ENCODE measurements at places on chromosomes 4 and X.

- DNase-seq = no peak
Measured at GRCh38 chr4:64969081-64969480, 559.8 kb upstream of the TECRL start.

DNA sequence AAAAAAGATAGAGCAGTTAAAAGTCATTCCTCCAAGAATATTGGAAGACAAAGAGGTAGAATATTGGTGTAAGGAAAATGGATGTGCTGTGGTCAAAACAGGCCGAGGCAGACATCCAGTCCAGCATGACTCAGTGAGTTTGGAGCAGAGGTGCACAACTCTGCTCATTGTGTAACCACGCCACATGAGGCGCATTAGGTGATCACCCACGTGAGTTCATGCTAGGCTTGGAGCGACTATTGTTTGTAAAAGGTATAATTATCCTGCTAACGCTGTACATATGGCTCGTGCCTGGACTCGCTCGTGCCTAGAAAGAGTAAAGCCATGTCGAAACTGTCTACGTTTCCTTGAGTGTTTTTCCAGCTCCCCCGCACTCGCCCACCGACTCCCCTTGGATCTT, 23.9 kb downstream of the C4orf54 start:
- DNase-seq = no peak

GRCh38 chrX:35798042-35798441, at the start of gene MAGEB16:
Gene MAGEB16 (plus strand): TSS chrX:35798342. CDS start chrX:35802197, 3,855 bp downstream.
- DNase-seq = no peak

DNA sequence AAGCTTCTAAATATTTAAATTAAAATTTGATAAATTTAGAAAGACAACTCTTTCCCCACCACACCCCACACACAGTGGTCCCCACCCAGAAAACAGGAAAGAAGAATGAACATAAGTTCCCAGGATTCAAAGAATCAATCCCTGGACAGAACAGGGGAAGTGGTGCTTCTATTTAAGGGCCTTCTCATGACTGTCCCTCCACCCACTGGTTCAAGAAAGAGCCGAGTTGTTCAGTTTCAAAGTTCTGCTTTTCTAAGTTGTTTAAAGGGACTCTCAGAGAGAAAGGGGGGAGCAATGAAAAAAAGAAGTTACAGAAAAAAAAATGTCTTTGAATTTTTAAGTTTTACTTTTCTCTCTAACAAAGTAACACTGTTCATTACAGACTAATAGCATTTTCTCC, 195.8 kb downstream of the PDGFC start:
- no peak for DNase-seq

DNA sequence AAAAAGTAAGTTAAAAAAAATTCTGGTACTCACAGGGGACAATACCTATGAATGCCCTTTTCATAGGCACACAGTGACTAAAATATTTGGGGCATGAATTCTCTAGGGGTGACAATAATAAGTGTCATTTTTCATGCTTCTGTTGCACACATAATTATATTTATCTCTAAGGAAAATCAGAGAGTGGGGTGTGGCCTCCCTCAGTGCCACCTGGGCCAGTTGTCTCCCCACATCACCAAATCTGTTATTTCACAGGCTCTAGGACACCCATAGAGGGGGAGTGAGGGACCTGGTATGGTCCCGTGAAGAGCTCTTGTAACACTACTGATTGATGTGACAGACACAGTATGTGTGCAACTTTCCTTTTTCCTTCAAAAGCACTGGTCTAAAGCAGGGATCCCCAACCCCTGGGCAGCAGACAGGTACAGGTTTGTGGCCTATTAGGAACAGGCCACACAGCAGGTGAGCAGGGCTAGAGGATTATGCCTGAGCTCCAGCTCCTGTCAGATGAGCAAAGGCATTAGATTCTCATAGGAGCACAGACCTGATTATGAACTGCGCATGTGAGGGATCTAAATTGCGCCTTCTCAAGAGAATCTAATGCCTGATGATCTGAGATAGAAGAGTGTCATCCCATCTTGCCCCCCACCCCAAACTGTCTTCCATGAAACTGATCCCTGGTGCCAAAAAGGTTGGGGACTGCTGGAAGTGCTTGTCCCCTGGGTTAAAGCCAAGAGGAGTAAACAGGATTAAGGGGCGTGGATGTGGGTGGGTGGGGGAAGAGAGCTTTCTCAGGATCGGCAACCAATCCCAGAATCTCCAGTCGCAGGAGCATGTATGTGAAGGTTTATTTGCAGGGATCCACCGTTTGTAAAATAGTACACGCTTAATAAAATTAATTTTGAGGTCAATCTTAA, 856 bp downstream of the SLC9B1 start:
- DNase-seq = no peak

DNA sequence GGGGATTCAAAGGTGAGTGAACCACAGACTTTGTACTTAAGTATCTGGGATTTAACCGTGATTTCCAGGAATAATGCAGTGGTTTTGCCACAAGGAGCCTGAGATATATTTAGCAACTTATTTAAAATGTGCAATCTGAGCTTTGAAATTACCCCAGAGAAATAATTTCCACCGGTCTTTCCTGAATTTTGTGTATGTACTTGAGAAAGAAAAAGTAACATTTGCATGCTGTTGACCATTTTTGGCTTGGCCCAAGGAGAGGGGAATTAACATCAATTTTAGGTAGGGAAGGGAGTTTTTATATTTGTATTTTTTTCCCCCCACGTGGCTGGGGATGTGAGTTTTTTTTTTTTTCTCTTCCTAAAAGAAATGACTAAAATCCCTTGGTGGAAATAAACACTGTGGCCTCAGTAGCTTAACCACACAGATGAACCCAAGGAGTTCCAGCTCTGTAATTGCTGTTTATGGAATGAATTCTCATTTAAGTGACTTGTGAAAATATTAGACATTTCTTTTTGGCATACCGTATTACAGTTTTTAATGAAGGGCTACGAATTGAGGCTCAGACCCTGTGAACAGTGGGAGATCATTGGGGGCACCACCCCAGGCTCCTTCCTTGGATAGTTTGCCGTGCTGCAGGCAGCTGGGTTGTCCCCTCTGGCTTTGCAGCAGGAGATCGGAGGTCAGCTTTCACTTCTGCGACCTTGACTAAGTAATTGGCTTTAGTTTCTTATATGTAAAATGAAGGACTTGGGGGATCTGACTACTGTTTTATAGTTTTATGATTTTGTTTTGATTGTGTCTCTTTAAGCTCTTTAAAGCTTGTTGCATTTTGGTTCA, 116.1 kb downstream of the ARHGAP10 start:
- DNase-seq = no peak

GRCh38 chrX:19293606-19294325, 50.0 kb upstream of the PDHA1 start:
- no peak for DNase-seq

DNA sequence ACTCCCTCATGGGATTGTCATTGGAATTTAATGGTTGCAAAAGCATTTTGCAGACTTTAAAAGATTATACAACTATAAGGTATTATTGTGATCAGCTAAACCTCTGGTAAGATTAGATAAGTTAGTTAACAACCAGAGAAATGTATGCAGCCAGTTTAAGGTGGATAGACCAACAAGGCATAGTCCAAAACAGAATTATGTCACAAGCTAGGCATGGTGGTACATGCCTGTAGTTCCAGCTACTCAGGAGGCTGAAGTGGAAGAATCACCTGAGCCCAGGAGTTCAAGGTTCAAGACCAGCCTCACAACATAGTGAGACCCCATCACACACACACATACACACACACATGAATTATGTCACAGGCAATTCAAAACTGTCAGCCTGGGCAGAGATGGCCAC, 54.7 kb upstream of the KLHL13 start:
- no peak for DNase-seq

- DNase-seq = peak; percentile 16
Measured at GRCh38 chrX:38664285-38664684, 102.9 kb downstream of the TSPAN7 start.

DNA sequence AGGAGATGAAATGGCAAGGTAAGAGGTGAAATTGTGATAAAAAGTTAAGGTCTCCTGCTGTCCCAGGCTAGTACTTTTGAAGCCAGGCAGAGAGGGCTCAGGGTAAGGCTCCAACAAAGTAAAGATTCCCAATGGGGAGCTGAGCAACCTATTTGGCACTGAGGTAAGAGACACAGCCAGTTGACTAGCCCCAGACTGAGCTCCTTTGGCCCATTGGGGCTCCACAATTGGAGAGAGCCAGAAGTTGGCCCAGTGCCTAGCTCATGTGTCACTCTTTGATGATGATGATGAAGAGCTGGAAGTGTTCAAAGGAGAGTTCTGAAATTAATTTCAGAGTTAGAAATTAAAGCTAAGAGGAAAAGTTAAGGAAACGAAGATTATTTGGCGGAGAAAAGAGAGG, 94.6 kb downstream of the RLIM start:
- no peak for DNase-seq

GRCh38 chrX:43666311-43666912, 10.3 kb downstream of the MAOA start:
- DNase-seq = no peak

- DNase-seq = peak; percentile 14
Measured at GRCh38 chrX:118974908-118975671, 672 bp downstream of the LONRF3 start.

DNA sequence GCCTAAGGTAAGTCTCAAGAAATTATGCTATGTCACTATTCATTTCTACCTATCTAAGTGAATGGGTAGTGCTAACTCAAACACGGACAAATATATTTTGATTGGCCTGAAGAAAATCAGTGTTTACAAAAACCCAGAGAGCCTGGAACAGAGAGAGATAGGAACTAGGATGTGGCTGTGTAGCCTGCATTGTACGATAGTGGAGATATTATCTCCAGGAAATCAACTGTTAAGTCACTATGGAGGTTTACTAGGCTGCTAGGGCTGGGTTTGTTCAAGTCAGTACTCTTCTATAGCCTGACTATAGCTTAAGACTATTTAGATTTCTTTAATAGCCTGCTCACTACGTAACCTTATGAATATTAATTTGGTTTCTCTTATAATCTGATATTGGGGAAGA, 127.9 kb downstream of the TACR3 start:
- no peak for DNase-seq

- DNase-seq = no peak
Measured at GRCh38 chrX:16804923-16805464, 18.7 kb downstream of the TXLNG start.

DNA sequence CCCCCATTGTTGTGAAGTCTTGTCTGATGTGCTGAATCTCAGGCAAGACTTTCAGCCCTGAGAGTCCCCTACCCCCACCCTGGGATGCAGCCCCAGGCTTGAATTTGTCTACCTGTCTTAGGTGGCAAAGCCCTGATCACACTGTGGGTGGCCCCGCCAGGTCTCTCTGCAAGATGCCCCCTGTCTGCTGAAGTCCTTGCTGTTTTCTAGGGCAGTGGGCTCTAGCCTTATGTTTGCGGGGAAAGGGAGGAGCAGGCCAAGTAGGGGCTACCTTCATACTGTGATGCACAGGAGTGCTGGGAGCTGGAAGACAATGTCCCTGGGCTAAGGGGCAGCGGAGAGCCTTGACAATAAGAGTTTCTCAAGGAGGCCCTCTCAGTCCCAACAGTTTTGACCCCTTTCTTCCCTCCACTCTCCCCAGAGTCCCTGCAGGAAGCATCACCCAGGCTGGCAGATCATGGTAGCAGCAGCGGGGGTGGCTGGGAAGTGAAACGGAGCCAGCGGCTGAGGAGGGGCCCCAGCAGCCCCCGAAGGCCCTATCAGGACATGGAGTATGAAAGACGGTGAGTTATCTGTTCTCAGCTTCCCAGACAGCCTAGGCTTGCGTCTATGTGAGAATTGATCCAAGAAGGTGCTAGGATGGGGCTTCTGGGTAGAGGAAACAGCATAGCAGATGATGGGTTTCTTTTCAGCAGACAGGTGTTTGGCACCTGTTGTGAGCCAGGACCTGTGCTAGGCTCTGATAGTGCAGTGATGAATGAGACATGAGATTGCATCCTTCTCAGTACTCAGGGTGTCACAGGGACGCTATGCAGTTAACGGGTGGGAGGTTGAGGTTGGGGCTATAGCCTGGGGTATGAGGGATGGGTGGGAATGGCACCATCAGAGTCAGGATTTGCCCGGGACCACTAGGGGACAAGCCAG, 2.2 kb downstream of the RBM10 start:
- no peak for DNase-seq

DNA sequence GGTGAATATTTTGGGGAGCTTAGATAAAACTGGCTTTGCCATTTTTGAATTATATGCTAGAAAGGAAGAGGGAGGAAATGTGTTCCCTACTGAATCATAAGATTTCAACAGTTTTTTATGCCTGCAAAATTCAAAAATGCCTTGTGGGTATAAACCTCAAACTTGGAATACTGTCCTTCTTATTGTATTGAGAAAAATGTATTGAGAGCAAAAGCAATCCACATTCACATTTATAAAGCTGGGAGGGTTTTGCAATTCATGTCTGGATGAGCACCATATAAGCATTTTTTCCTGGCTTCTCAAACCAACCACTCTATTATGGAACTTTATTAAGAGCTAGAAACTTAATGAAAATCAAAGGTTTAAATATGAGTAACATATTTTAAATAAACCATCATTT, 289.8 kb downstream of the PCDH7 start:
- DNase-seq = no peak

Measured in activated CD4-positive, alpha-beta T cell treated with anti-CD3 and anti-CD28 coated beads, Interleukin-2, Interleukin-4, amounts not matched to agents 100 ng/mL and 50 ng/mL, durations not matched to agents 16 hours and 8 hours (primary cell).